ENCODE measurements at places on chromosomes 5 and 9.

- DNase-seq: no peak
Measured at GRCh38 chr5:134651531-134651930, 2.9 kb downstream of the SEC24A start.

- no peak for DNase-seq
Measured at GRCh38 chr5:40932766-40933165, 23.5 kb downstream of the C7 start.

- DNase-seq: no peak
Measured at GRCh38 chr5:6476313-6476661, 27.6 kb downstream of the UBE2QL1 start.

- no peak for DNase-seq
Measured at GRCh38 chr5:78129597-78129996, 164.9 kb downstream of the AP3B1 start.

DNA sequence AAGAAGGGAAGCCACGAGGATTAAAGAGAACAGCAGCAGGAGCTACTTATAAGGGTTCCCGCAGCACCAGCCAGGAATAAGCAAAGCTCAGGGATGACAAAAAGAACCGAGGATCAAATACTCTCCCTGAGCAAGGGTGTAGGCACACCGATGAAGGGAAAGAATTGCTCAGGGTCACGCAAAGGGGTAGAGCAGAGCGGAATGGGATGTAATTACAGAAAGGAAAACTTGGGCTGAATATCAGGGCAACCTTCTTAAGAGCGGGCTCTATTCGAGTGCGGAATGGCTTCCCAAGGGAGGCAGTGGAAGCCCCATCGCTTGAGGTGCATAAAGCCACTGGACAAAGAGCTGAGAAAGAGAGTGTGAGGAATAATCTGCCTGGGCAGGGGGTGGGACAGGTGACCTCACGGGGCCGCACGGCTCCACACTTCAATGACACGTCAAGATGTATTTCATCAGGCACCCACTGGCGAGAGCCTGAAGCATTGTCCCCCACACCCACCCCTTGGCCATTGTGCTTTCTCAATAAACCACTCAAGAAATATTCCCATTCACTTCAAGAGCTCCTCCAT, 162.2 kb downstream of the EBF1 start:
- DNase-seq: no peak

- no peak for DNase-seq
Measured at GRCh38 chr9:120559546-120559945, 20.4 kb downstream of the CDK5RAP2 start.

GRCh38 chr5:135310328-135310989, 88.6 kb downstream of the MACROH2A1 start:
- no peak for DNase-seq

- DNase-seq: no peak
Measured at GRCh38 chr5:117456866-117457470, 882.3 kb upstream of the SEMA6A start.

DNA sequence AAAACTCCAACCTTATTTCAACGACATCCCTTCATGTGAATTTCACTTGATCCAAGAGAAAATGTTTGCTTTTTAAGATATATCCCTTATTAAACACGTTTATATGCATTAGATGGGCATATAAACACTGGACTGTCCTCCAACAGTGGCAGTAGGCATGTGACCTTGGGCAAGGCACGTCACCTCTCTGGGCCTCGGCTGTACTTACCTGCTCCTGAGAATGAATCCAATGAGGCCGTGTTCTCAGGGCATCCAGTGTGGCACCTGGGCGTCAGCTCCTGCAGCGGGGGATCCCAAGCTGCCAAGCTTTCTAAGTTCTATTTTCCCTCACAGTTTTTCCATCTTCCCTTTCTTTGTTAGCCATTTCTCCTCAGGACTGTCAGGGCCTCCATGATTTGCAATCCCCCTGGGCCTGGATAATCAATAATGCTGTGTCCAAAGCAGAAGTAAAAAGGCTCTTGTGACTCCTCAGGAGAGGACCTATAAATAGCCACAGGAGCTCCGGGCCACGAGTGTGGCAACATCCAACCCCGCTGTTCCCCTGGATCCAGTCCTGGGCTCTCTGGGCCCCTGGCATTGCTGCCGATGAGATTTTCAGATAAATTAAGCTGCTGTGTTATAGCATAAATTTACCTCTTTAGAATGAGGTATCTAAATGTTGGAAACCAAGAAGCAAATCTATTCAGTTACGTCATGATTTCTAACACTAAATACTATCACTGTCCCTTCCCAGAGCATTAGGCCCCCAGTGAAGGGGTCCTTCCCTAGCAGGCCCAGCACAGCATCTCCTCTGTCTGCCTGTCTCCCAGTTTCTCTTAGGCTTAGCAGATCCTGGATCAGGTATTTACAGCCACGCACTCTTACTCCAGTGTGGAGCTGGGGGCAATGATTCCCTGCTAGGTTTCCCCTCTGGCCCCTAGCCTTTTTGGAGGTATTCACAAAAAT, 76.8 kb downstream of the PTPN3 start:
- DNase-seq: no peak

DNA sequence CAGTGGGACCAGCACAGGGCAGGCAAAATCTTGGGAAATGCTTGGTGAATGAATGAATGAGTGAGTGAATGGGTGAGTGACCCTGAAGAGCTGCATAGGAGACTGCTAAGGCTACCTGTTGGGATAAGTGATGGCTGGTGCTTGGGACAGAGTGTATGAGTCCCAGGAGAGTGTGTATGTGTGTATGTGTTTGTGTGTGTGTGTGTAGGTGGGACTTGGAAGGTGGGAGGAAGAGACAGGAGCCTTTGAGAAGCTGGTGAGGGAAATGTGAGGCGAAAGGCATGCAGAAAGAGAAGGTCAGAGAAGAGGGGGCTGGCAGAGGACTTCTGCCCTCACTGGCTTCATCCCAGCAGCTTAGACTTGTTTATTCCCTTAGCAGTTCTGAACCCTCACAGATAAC, 33.3 kb upstream of the FOXE1 start:
- no peak for DNase-seq

GRCh38 chr5:73796164-73797131, 170.5 kb downstream of the ARHGEF28 start:
- no peak for DNase-seq

DNA sequence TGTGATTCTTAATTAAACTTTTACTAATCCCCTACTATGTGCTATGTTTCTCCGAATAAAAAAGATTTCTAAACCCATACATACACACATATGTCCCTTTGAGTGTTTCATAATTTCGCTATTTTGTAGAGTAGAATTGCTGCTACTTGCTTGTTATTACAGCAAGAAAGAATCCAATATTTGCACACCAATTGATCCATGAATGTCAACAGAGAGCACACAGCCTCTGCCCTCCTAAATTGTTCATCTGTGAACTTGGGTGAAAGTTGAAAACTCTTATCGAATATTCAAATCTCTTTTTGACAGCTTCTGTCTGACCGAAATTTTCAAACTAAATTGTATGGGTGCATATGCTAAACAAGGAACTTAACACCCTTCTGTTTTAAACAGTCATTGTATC, 83.4 kb upstream of the RASEF start:
- no peak for DNase-seq

DNA sequence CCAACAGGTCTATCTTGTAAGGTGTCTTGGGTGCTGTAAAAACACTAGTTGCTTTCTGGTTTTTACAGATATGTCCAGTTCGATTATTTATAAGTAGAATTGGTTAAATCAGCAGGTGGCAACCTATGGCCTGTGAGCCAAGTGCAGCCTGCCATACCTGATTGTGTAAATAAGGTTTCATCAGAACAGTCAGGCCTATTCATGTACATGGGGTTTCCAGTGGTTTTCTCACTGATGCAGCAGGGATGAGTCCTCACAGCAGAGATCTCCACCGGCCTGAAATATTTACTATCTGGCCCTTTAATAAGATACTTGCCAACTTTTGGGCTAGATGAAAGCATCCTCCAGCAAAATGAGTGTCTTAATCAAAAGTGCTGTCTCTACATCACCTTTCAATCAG, 132.9 kb upstream of the ICE1 start:
- DNase-seq: no peak

GRCh38 chr9:134408389-134408788, 82.1 kb downstream of the RXRA start:
- DNase-seq: no peak

DNA sequence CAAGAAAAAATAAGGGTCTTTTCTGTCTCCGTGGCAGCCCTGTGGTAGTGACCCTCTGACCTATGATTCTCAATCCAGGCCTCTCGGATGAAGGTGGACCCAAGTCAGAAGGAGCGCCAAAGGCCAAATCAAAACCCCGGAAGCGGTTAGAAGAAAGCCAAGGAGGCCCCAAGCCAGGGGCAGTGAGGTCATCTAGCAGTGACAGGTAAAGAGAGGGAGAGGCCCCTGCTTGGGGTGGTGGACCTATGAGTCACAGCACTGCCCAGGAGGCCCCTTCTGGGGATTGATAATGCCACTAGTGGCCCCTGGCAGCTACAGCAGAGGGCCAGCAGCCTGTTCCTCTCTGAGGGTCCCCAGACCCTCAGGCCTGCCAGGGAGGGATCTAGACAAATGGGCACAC, 6.4 kb upstream of the SLC2A8 start:
- no peak for DNase-seq

DNA sequence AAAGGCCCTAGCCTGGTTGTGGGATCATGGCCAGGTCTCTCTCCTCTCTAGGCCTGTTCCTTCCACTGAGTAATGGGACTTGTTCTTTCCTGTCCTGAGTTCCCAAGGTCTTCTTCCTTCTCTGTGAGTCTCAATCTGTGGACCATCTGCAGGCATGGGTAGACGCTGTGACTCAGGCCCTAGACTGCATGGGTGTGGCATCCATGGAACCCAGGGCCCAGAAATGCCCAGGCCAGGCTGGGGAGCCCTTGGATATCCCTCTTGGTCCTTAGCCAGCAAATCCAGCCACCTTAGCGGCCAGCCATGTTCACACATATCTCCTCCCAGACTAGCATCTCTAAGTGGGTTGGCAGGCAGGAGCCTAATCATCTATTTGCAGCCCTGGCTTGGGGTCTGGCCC, 2.3 kb upstream of the ACSL6 start:
- no peak for DNase-seq

DNA sequence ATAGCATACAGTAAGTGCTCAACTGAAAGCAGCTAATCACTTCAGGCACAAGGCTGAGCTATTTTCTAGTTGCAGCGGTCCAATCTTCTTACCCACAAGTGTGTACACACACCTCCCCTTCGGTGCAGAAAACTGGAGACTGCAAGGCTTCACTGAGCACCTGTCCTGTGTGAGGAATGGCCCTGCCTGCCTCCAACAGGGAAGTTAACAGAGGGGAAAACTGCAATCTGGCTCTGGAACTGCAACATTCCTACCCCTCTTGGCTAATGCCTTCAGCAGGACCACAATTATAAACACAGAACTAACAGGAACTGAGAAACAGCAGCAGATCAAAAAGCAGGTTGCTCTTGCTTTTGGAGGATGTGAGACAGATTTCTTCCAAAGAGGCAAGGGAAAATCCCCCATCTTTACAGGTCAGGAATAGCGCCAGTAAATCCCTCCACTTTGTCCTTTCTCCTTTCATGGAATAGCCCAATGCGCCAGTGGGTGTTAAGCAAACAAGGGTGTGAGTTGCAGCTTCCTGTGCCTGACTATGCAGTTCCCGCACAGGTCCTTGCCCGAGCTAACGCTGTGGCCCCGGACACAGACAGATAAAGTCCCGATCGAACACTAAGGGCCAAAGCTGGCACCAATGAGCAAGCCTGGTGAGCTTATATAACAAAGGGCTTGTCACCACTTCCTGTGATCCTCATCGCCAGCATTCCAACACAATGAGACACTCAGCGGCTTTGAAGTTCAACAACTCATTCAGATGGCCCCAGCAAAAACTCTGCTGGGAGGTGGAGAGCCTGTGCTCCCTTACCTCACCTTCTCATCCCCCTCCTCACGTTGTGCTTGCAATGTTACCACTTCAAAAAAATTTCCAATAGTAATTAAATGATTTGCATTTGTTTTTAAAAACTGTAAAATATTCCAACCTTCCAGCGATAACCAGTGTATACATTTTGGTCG, 21.5 kb downstream of the SHB start:
- DNase-seq: no peak

DNA sequence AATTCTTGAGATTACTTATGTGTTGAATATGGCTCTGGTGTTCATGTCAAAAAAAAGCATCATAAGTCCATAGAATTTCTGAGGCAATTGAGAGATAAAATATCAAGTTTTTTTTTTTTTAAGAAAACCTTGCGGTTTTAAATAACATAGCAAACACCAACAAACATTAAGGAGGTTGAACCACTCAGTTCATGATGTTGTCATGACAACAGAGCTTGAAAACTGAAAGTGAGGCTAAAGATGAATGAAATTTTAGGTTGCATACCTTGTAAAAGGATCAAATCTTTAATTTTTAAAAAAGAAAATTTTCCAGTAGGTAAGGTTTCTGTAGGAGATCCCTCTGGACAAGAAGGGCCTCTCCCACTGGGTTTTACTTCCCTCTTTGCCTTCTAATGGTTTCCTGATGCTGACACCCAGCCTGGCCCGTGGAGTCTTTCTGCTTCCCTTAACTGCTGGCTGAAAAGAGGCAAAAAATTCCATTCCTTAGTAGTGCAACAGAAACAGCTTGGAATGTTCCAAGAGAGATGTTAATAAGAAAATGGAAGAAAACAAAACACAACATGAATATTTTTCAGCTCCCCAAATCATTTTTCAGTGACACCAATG, 60.0 kb upstream of the FER start:
- DNase-seq: no peak

- no peak for DNase-seq
Measured at GRCh38 chr5:164627021-164627420, 1121.6 kb downstream of the MAT2B start.

All from NK-92 treated with Interleukin-12 subunit alpha and Interleukin-12 subunit beta, amount 100 ng/mL, for 24 hours (cell line).